ENCODE measurements at places on chromosomes 2 and 18.

- DNase-seq: peak; percentile 86
Observed at GRCh38 chr2:12884713-12885282, 168.1 kb downstream of the TRIB2 start.

- DNase-seq: no peak
Observed at GRCh38 chr2:127568128-127568527, 32.6 kb downstream of the MYO7B start.

DNA sequence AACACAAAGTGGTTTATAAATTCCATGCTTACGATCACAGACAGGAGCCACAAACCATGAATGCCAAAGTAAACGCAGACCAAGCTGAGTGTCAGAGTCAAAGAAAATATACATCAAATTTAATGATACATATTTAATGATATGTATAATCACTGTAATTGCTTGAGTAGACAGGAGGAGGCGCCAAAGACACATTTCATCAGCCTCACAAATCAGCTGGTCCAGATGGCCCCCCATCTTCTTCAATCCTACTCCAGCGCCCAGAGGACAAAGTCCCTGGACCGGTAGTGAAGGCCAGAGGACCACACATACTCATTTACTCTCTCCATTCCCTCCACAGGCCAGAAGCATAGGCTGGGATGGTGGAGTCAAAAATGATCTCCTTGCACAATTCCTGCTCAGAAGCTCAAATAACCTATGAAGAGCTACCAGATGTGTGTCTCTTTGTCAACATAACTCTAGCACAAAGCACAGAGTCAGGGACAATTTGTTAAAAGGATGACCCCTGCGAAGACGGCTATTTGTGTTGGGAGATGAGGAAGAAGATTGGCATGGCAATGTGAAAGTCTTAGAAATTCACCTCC is 149.3 kb upstream of the PGAP1 start:
- peak; percentile 46 for DNase-seq

- DNase-seq: no peak
Observed at GRCh38 chr2:852168-852567, 98.5 kb upstream of the SNTG2 start.

- no peak for DNase-seq
Observed at GRCh38 chr18:48893608-48894600, 56.9 kb downstream of the SMAD7 start.

- DNase-seq: peak; percentile 54
Observed at GRCh38 chr2:61943251-61943650, 37.8 kb downstream of the COMMD1 start.

GRCh38 chr2:215366440-215367032 is 54.7 kb downstream of the ATIC start:
- peak; percentile 6 for DNase-seq

DNA sequence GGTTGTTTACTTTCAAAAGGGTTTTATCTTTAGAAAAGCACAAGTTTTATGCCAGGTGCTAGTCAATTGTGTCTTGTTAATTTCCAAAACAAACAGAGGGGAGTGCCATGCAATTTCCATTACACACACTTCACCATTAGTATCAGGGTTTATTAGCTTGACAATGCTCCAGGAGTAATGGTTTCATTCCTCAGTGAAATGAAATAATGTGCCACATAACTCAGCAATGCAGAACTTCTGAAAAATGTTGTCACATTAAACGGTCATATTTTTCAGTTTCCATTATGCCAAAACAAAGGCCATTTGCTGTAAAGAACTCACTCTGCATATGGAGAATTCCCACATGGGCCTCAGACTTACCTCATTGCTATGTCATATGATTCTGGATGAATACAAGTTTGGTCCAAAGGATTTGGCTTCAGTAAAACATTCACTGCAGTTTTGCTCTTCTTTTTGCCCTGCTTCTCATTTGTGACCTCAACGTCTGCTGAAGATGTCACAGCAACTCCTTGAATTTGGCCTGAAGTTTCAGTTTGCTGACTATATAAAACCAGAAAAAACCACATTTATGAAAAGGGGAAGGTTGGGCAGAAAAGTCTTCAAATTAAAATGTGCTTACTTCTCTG is 198.2 kb downstream of the SRBD1 start:
- DNase-seq: no peak

- DNase-seq: peak; percentile 75
Observed at GRCh38 chr2:160427629-160428404, 65.8 kb downstream of the RBMS1 start.

DNA sequence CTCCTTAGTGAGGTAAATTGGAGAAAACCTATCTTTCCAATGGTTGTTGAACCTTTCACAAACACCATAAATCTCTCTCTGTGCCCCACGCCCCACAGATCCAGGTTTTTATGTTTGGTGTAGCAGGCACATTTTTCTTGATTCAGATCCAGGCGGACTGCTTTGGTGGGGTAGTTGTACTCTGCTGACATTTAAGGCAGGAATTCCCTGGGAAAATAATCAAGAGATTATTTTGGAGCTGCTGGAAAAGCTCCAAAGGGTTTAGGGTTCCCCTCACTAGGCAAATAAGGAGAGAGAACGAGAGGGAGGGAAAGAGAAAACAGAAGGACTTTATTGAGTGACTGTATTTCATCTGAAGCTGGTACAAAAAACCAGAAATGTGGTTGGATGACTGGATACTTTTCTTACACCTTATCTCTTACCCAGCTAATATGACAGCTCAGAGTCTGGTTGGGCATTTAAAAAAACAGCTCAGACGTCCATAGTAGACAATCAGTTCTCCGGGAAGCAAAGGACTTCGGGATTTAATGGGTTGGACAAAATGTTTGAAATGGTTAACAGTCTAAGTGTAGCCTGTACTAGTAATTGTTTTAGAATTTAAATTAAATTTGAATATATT is 3.6 kb upstream of the AQP4 start:
- no peak for DNase-seq

DNA sequence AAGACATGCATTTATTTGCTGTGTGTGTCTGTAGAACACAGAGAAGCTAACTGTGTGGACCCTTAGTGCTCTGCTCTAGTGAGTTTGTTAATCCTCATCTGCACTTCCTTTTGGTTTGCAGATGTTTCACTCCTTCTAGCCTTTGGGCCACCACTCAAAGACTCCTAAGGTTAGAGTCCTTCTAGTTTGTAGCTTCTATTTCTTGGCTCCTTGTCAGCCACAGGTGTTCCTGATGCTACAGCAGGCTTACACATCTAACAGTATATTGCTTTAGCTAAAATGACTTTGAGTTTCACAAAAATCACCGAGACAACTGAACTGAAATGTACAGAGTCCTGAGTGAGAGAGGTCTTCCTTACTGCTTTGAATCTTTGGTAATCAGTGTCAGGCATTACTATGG is 551.4 kb downstream of the NRXN1 start:
- DNase-seq: no peak

- DNase-seq: no peak
Observed at GRCh38 chr2:235918876-235919275, 249.3 kb downstream of the GBX2 start.

DNA sequence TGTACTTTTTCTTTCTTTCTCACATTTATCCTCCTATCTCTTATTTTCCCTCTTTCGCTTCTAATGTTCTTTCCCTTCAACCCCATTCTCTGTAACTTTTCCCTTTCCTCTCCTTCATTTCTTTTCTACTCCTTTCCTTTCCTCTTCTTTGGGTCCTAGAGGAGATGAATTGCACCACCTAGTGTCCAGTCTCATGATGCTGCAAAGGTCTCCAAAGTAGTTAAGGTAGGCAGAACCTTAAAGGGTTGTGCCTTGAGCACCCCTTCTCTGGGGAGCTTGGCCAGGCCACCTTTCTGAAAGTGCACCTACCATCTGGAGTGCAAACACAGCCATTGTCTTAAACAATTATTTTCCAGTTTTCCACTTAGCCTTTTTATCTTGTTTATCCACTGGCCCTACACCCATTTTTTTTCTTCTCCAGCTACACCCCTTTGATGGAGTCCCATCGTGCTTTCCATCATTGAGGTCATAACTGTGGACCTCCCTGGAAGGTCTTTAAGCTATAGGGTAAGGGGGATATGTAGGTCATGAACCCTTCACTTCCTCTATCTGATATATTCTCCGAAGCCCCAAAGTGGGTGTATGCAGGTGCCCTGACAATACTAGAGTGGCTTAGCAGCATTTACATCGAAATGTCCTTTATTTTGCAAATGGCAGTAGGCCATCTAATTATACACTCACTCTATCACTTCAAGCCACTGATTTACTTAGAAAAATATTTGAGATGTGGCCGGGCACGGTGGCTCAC is 155.9 kb downstream of the ESCO1 start:
- DNase-seq: peak; percentile 71

Data from foreskin fibroblast (primary cell).